ENCODE measurements at places on chromosomes 6 and 20. TPM values are rescaled to one million over a fixed set of nuclear protein-coding genes. Genes with fewer than 3 reads are reported as not detected.

The SLC32A1 gene
- not detected for total RNA-seq

- no peak for DNase-seq
- no peaks in the 10 kb centered on the region for H3K36me3 ChIP-seq
- H3K4me1 ChIP-seq: no peaks in the 10 kb centered on the region
Measured at GRCh38 chr6:133730881-133731280, 158.0 kb upstream of the TCF21 start.

DNA sequence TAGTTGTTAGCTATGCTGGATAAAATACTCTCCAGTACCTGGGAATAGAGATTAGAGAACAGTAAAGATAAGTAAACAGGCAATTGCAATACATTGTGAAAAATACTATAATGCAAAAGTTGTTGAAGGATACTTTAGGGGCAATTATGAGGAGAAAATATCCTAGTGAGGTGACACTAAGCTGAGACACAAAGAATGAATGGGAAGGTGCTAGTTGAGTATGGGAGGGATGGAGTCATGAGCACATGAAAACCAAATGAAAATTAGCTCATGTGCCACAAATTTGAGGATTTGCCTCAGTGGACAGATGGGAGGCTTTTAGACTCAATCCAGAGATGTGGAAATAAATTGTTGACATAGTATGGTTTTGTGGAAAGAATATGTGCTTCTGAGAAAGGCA is 370.5 kb upstream of the MMS22L start:
- DNase-seq: no peak
- H3K36me3 ChIP-seq: no peaks in the 10 kb centered on the region
- H3K27ac ChIP-seq: no peak overlapping the region
- no peaks in the 10 kb centered on the region for H3K27me3 ChIP-seq
- no peak overlapping the region for H3K4me3 ChIP-seq

GRCh38 chr6:155968921-155969320 is 513.3 kb upstream of the NOX3 start:
- peaks cover 32% of the 10 kb centered on the region for H3K4me1 ChIP-seq
- H3K4me3 ChIP-seq: no peak overlapping the region
- no peaks in the 10 kb centered on the region for H3K27me3 ChIP-seq
- no peak for DNase-seq
- no peak overlapping the region for H3K27ac ChIP-seq
- no peaks in the 10 kb centered on the region for H3K36me3 ChIP-seq

DNA sequence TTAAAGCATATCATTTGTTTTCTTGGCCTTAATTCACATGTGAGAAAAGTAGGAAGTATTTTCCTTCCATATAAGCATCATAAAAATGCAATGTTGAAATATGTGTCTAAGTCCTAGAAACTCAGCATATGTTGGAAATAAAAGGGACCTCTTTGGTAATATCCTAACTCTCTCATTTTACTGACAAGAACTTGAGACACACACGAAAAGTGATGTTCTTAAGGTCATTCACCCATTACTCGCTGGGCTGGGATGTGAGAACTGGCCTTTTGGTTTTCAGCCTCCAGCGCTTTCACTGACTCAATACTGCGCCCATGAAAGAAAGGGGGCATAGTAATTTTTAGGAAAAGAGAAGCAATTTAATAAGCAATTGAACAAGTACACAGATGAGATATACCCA is 153.5 kb upstream of the SCGN start:
- no peak overlapping the region for H3K27ac ChIP-seq
- peaks cover 30% of the 10 kb centered on the region for H3K4me1 ChIP-seq
- DNase-seq: no peak
- H3K4me3 ChIP-seq: no peak overlapping the region
- peaks cover 4% of the 10 kb centered on the region for H3K36me3 ChIP-seq
- H3K27me3 ChIP-seq: no peaks in the 10 kb centered on the region

- H3K27ac ChIP-seq: no peak overlapping the region
- no peaks in the 10 kb centered on the region for H3K4me1 ChIP-seq
- no peak for DNase-seq
Measured at GRCh38 chr20:40763646-40764295, 74.7 kb upstream of the MAFB start.

DNA sequence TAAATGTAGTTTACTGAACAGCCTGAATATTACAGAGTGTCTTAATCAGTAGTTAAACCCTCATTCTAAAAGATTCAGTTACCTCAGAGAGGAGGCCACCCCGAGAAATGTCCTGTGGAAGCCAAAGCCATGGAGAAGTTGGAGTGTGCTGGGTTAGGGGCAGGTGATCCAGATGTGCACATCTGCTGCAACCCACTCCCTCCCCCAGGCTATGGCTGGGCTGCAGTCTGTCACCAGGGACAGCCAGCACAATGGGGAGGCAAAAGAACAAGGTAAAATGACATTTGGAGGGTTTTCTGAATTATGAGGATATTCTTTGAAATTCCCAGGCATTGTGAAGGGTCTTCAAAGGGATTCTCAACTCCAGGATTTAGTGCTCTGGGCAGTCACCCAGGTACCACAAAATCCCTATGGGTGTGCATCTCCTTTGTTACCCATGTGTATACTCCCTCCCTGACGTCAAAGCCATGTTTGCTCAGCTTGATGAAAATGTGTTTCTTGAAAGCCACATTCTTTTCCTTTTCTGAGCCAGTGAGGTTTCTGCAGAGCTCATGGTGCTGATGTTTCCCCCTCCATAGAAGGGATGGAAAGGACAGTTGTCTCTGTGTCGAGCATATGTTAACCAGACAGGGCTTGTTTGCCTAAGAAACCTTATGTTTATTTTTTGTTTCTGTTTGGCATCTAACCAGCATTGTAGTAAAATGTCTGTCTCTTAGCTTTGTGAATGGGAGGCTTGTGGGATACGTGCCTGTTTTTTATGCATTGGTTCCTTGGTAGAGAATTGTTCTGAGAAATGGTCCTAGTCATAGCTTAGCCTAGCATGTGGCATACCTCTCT is 212.3 kb upstream of the TBX18 start:
- H3K27ac ChIP-seq: no peak overlapping the region
- H3K36me3 ChIP-seq: no peaks in the 10 kb centered on the region
- H3K4me1 ChIP-seq: no peaks in the 10 kb centered on the region
- no peak for DNase-seq
- peaks cover 5% of the 10 kb centered on the region for H3K27me3 ChIP-seq
